ENCODE measurements at places on chromosomes 11 and 22.
A peak's percentile ranks its signal among the peaks of the same experiment; 100 is the strongest.

DNA sequence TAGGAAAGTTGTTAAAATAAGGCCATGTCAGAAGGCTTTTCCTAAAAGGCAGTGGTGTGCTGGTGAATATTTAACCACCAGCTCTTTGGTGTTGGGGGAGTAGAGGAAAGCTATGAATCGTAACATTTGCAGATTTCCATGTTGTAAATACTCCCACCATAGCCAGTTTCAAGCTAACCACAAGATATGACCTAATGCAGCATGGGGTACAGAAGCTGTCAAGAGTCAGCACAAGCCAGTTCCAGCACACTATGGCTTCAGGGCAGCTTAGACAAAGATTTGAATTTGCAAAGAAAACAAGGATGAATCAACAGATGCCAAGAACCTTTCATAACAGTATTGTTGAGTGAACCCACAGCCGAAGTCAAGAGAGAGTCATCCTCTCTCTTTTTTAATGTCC lies 40.0 kb downstream of the COMMD9 start:
- DNase-seq, result no peak

DNA sequence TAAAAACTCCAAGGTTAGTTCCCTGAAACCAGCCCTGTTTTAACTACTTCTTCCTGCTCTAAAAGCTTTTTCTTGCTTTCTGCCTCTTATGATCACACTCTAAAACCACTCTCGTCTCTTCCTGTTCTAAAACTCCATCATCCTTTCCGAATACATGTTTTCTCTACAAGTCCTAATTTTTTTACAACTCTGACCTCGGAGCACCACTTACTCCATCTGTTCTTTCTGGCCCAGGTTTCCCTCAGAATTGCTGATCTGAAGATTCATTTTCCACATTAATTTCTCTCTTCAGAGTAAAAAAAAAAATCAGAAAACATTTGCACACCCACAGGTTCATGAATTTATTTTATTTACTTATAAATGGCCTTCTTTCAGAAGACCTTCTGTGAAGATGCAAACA lies 265.7 kb upstream of the CADM1 start:
- DNase-seq, result no peak

DNA sequence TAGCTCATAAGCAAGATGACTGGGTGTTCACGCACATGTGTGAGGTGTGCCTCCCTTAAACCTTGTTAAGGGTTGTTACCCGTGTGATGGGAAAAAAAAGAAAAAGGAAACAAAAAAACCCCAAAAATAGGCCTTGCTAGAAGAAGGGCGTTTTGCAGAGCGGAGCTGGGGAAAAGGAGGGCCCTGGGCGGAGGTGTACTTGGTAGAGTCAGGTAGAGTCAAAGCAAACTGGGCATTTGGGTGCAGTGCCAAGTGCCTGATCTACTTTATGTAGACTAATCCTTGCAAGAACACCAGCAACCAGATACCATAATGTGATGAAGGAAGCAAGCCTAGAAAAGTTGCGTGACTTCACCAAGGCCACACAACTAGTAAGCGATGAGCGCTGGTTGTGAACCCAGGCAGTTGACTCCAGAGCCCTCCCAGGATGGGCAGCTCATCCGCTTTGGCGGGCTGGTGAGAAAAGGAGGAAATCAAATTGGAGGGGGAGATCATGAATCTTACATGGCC lies 1.2 kb upstream of the TIRAP start:
- DNase-seq, result no peak

GRCh38 chr11:44718057-44718456 lies 8.7 kb upstream of the TSPAN18 start:
- no peak for DNase-seq

DNA sequence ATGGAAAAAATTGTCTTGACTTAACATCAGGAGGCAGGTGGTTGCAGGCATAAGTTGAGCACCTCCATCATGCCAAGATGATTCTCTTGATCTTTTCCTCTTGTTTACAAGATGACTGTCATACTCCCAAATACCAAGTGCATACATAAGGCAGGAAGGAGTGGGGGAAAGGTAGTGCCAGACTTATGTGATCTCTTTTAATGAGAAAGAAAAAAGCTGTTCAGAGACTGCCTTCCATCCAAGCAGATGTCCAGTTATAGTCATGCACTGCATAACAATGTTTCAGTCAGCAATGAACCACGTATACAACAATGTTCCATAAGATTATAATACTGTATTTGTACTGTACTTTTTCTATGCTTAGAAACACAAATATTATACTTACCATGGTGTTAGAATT lies 135.7 kb downstream of the EHF start:
- no peak for DNase-seq

DNA sequence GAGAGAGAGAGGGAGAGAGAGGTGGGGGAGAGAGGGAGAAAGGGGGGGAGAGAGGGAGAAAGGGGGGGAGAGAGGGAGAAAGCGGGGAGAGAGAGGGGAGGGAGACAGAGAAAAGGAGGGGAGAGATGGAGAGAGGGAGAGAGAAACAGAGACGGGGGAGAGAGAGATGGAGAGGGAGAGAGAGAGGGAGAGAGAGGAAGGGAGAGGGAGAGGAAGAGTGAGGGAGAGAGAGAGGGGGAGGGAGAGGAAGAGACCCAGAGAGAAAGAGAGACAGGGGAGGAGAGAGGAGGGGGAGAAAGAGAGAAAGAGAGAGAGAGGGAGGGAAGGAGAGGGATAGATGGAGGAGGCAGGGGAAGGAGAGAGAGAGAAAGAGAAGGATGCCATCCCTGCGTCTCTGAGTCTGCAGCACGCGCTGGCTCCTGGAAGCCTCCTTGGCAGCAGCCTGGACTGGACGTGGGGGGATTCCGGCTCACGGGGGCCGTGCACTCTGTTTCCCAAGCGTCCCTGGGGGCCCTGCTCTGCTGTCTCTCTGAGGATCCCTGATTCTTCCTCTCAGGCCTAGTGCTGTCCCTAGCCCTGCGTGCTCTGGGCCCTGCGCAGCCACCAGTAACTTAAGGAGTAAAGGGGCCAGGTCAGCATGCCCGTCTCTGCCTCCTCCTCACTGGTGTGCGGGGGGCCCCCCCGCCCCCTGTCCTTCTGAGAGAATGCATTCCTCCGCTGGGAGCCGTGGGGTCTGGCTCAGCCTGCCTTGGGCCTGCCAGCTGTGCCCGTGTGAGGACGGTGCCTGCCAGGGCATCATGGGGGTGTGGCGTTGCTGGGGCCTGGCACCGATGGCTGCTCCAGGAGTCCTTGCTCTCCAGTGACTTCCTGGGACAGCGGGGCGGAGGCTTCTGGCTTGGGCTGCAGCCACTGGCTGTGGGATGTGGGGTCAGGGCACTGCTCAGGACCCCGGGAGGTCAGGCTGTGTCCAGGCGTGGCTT lies 429.5 kb downstream of the TBC1D22A start:
- no peak for DNase-seq

- peak; percentile 60 for DNase-seq
These were observed 765 bp downstream of the RCOR2 start for GRCh38 chr11:63915961-63916836.

- DNase-seq, result peak; percentile 79
These were observed 13.2 kb upstream of the SSTR3 start for GRCh38 chr22:37225481-37225880.

- DNase-seq, result no peak
These were observed 340.8 kb upstream of the MTNR1B start for GRCh38 chr11:92628401-92629292.

- DNase-seq, result no peak
These were observed 18.5 kb downstream of the IRF7 start for GRCh38 chr11:597166-597725.

GRCh38 chr11:16373768-16374167 lies 17.4 kb upstream of the SOX6 start:
- DNase-seq, result no peak

DNA sequence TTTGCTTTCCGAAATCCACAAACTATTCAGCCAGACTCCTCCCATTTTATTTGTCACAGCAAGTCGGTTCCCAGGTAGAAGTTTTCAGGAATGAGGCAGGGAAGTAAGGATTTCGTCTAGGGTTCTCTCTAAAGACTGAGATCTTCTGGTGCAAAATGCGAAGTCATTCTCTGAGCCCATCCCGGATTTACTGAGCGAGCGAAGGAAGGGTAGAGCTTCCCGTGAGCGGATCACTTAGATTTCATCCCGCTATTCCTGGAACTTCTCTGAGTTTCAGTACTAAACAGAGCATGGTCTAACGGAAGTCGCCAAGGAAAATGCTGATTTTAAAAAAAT lies 3.1 kb upstream of the CALCA start:
- DNase-seq, result no peak

- no peak for DNase-seq
These were observed 7.6 kb downstream of the MS4A3 start for GRCh38 chr11:60064111-60064510.

DNA sequence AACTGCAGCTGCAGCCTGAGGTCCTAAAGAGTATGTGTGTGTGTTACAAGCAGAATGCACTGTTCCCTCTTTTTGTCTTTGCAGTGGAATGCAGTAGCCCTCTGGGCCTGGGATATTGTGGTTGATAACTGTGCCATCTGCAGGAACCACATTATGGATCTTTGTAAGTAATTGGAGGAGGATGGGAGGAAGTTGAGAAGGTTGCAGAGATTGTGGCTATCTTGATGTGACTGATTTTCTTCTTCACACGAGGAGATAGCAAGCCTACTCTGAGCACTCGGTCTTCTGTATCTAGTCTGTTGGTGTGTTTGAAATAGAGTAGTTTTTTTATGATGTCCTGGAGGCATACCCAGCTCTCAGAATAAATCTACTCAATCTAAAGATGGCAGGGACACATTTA lies 2.3 kb downstream of the RBX1 start:
- DNase-seq, result no peak

GRCh38 chr11:46348566-46349401 lies 1.5 kb downstream of the DGKZ start:
- DNase-seq, result no peak

DNA sequence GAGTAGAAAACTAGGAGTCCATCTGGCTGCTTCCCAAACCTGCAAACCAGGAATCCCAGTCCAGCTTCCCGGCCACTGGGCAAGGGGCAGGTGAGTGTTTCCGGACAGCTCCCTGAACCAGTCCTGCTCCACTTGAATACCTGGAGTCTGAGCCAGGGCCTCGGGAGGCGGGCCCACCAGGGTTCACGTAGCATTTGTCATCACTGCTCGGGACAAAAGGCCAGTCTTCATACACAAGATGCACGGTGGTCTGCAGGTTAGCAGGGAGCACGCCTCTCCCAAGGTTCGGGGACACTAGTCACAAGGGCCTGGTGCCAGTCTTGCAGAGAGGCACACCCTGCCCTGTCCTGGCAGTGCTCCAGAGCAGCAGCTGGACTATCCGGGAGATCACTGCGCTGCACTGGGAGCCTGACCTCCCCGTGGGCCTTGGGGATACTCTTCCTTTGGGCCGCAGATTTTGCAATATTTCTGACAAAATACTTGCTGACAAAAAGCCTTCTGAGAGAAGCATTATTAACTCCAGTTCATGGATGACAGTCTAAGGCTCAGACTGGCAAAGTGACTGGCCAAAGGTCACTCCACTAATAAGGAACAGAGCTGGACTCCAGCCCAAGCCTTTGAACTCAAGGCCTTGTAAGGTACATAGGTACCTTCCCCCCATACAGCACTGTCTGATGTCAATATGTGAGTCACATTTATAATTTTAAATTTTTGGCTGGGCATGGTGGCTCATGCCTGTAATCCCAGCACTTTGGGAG lies 25.1 kb downstream of the CD6 start:
- DNase-seq, result no peak

DNA sequence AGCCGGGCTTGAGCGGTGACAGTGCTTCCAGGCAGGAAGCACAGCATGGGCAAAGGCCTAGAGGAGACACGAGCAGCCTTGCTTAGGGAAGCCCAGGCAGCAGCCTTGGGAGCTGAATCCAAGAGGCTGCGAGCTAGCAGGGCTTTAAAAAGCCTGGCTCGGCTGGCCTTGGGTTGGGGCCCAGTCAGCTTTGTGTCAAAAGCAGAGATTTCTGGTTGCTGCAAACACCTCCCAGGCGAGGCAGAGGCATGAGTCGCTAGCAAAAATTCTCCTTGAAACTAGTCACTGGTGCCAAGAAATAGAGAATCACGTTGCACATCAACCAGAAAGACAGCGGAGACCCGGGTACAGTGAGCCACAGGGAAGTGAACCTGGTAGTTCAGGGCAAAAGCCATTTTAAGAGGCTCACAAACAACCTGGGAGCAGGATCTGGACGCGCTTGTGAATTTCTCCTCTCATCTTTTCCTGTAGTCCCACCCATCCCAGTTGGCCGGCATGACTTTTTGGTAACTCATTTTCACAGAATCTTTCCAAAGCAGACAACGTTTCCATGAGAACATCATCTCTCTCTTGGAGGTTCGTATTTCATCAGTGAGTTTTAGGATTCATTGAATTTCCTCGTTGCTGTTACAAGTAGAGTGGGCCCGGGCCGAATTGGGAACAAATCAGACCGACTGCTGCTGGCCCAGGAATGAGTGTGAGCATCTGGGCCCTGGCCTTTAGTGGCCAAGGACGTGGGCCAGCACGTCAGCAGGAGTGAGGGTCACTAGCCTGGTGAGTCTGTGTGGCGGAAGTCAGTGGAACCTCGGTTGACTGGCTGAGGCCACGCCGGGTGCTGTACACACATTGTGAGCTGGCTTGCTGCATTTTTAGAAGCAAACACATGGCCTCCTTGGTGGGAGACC lies 16.4 kb upstream of the FGF4 start:
- DNase-seq, result no peak

- no peak for DNase-seq
These were observed 48.4 kb downstream of the CHRDL2 start for GRCh38 chr11:74682731-74683278.

DNA sequence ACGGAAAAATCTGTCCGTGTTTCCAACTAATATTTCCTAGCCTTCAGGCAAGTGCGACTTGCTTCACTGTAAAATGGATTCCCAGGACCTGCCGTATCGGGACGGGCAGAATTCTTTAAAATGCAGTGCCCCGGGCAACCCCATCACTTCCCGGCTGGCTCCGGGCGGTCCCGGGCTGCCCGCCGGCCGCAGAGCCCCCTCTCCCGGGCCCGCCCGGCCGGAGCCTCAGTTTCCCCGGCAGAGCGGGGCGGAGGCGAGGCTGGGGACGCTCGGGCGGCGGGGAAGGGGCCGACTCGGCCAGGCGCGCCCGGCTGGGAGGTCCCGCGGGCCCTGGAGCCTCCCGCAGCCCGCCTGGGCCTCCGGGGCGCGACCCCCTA lies 84.2 kb upstream of the WNT7B start:
- no peak for DNase-seq

DNA sequence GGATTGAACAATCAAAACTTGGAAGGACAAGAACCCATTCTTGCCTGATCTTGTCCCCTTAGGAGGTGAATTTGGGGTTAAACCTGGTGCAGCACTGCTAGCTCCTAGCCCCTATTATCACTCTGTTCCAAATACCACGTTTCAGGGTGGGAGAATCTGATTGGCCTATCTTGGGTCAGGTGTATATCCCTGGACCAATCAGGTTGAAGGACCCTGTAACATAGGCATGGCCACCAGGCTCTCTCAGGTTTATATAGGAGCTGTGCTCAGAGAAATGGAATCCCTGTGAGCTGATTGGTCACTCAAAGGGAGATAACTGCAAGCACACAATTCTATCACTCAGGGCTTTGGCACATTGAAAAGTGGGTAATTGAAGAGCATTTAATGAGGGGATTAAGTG lies 26.6 kb upstream of the AMPD3 start:
- no peak for DNase-seq

Measured in NCI-H2171 (cell line).